NCI-H2081 (cell line): ENCODE measurements at places on chromosomes 7 and 10.

- no peak for DNase-seq
Measured at GRCh38 chr7:67654642-67655041, 658.0 kb downstream of the TYW1 start.

DNA sequence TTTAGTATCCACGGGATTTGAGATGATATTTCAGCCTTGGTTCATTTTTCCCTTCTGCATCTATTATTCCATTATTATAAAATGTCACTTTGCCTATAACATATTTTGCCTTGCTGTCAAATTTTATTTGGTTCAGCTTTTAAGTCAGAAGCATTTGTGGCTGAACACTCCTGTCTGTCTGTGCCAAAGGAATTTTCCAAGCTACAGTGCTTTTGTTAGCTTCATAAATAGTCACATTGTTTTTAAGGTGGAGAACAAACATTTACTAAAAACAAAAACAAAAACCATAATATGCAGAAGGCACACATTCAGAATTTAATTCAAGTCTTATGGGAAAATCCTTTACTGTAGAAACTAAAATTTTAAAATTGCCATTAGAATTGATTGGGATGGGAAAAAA, 33.8 kb upstream of the ELMO1 start:
- DNase-seq, result no peak

GRCh38 chr7:110007320-110008063, 1083.4 kb upstream of the LRRN3 start:
- no peak for DNase-seq

- peak; percentile 70 for DNase-seq
Measured at GRCh38 chr10:12533151-12533550, 183.8 kb downstream of the CAMK1D start.

DNA sequence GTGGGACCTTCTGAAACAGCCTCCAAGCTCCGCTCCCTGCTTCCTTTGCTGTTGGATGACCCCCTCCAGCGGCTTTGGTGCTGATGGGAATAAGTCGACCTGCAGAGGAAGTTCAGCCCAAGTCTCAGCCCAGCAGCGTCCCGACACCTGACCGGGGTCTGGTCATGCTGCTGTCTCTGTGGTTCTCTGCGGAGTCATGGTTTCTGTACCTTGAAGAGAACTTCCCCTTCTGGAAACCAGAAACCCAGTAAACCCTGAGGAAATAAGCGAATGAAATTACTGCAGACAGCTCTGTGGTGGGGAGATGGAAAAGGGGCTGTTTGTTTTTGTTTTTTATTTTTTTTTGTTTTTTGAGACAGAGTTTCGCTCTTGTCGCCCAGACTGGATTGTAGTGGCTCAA, 18.3 kb upstream of the ZNF12 start:
- no peak for DNase-seq

DNA sequence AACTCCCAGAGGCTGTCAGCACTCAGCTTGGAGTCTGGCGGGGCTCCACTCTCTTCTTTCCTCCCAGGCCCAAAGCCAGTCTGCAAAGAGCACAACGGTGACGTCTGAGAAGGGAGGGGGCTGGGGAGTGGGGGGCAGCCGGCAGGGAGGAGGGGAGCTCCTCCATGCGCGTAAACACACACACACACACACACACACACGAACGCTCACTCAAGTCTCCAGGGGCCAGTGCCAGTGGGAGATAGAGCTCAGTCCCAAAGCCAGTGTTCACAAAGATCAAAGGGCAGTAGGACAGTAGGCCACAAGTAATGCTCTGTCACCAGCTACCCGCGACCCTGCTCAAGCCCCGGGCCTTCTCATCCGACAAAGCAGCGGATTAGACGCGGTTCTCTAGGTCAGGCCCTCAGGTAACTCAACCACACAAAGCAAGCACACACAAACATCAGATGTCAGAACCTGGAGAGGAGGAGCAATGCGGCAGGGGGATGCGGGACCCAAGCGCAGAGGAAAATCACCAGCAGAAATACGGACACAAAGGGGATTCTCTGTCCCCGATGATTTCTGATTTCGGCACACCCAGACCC, 19.9 kb downstream of the TCAF1 start:
- DNase-seq, result peak; percentile 64

DNA sequence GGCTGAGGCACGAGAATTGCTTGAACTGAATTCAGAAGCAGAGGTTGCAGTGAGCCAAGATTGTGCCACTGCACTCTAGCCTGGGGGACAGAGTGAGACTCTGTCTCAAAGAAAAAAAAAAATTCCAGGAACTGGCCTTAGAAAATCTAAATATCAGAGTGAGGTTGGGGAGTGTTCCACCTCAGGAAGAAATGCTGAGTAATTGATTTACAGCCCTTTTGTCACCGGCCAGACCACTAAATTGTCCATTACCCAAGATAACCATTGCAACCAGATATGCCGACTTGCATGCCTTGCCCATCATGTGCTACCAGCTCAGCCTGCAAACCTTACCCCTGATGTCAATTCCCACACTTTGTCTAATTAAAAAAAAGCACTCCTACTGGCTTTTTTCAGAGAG, 42.4 kb downstream of the CRCP start:
- no peak for DNase-seq

- DNase-seq, result no peak
Measured at GRCh38 chr7:154509192-154509591, 457.0 kb downstream of the DPP6 start.

GRCh38 chr7:44324481-44325200, 753 bp downstream of the CAMK2B start:
- DNase-seq, result no peak

GRCh38 chr7:44639671-44640321, 33.4 kb downstream of the OGDH start:
- no peak for DNase-seq

- DNase-seq, result no peak
Measured at GRCh38 chr7:133778472-133778871, 348.7 kb upstream of the LRGUK start.

DNA sequence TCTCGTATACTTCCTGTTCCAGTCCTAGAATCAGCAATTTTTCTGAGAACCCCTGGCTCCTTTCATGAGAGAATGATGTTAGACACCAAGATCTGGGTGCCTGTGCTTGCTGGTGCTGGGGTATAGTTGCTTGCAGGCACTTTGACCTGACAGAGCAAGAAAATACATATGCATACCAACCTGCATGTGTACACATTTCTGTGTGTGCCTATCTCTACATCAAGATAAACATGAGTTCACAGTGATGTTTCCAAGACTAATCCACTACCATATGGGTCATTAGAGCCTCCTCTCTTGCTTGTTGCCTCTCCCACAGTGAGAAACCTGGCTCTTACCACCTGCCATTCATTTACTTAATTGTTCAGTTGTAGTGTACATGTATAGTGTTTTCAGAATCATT, 229.1 kb upstream of the IGFBP3 start:
- no peak for DNase-seq

DNA sequence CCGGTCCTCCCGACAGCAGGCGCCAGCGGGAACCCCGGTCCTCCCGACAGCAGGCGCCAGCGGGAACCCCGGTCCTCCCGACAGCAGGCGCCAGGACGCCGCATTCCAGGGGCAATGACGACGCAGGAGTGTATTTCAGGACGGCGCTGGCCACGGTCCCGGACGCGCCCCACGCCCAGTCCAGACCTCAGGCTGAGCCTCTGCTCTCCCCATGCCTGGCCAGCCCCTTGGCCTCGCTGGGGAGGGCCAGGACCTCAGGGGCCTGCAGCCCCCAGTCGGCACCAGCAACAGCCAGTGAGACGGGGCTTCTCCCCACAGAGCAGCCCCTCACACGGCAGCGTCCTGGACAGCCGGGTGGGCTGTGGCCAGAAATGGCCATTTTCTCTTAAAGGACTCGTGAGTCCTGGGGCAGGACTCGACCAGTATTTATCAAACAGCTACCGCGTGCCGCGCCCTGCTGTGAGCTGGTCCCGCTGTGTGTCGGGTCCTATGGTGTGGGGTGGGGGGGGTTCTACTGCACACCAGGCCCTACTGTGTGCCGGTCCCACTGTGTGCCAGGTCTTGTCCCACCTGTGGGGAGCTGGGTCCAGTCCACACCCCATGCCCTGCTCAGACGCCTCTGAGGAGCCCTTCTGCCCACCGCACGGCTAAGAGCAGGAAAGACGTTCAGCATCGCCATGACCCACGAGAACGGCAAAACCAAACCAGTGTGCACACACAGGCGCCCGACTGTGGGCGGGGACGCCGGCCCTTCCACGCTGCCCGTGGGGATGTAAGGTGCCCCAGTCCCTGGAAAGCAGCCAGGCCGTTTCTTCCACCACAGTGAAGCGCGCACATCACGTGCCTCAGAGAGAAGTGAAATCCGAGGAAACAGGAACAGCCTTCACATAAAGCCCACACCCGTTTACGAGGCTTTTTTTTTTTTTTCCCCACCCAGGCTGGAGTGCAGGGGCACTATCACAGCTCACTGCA, 33.3 kb downstream of the GET4 start:
- no peak for DNase-seq

- no peak for DNase-seq
Measured at GRCh38 chr7:13016036-13016581, 328.7 kb downstream of the ARL4A start.

- DNase-seq, result peak; percentile 2
Measured at GRCh38 chr10:63217120-63217605, 84.0 kb downstream of the NRBF2 start.

DNA sequence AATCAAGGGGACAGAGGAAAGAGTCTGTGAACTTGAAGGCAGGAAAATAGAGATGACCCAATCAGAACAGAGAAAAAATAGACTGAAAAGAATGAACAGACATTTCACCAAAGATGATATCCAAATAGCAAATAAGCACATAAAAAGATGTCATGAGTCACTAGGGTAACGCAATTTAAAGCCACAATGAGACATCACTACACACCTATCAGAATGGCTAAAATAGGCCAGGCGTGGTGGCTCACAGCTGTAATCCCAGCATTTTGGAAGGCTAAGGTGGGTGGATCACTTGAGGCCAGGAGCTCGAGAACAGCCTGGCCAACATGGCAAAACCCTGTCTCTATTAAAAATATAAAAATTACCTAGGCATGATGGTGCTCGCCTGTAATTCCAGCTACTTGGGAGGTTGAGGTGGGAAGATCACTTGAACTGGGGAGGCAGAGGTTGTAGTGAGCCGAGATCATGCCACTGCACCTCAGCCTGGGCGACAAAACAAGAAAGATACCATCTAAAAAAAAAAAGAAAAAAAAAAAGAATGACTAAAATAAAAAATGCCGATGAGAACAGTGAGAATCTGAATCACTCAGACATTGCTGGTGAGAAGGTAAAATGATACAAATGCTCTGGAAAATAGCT, 100.9 kb downstream of the LHPP start:
- DNase-seq, result no peak

GRCh38 chr7:101402081-101402779, 39.6 kb downstream of the COL26A1 start:
- DNase-seq, result no peak

DNA sequence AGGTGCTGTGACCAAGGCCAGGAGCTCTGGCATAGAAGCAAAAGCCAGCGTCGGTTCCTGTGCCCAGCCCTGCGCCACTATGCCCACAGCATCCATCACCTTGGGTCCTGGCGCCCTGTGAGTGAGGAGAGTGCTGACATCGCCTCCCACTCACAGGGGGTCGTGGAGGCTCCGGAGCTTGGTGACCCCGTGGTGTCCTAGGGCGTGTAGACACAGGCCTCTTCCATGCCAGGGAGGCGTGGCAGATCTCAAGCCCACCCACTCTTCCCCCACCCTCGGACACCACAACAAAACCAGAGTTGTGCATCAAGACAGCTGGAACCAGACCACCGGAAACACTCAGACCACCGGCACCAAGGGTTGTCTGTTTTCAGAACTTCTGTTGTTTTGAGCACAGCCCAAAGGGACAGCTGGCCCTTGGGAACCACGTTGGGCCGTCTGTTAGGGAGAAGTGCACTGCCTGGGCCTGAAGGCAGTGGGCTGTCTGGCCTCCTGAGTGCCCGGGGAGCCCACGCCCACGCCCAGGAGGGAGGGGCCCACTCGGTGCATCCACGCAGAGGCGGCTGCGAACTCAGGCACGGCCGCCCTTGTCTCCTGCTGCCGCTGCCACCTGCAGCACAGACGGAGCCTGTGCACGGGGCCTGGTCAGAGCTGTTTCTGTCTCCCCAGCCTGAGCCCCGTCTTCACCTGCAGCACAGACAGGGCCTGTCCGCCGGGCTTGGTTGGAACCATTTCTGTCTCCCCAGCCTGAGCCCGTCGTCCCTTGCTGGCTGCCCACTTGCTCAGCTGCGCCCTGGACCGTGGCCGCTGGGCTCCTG, 106.3 kb downstream of the INPP5A start:
- DNase-seq, result no peak

- no peak for DNase-seq
Measured at GRCh38 chr10:122245136-122245535, 26.0 kb upstream of the BTBD16 start.

DNA sequence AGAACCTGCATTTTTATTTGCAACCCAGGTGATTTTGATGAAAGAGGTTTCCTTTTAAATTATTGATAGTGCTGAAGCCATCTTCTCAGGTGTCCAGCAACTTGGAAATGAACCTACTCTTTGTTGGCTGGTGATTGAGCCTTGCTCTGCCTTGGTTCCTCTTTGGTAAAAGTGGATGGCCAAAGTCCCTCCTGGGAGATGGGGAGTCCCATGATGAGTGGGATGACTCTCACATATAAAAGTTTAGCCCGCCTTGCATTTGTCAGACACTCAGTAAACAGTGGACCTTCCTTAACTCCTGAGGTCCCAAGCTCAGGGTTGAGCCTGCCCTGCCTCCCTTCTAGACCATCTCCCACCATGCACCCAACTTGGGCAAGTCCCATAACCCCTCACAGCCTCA, 28.9 kb upstream of the KAT6B start:
- DNase-seq, result no peak

- DNase-seq, result no peak
Measured at GRCh38 chr10:108112218-108112617, 947.7 kb upstream of the SORCS1 start.

- no peak for DNase-seq
Measured at GRCh38 chr7:64686493-64687184, 20.7 kb downstream of the ZNF107 start.

DNA sequence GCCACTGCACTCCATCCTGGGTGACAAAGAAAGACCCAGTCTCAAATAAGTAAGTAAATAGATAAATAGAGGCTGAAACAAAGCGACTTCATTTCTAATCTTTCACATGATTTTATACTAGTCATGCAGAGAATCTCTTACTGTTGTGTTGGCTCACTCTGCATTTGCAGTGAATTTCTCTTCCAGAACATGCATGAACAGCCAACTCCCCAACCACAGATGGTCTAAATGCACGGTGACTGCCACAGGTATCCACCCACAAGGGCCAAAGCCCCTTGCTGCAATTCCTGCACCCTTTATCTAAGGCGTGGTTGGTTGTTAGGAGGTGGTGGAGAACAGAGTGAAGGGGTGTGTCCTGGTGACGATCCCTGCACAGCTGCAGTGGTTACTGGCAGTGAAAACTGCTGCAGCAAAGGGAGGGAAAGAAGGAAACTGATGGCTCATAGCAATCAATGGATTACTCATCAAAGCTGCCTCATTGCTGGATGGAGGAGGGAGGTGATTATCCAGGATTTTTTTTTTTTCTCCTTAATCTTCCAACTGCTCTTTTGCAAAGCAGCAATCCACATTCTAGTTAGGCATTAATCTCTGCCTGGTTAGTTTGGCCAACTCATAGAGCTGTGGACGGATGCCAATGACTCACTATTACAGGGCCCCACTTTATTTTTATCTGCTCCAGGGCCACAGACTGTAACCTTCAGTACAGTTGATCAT, 50.6 kb downstream of the PRTFDC1 start:
- DNase-seq, result no peak

- no peak for DNase-seq
Measured at GRCh38 chr7:157576415-157576814, 239.6 kb downstream of the DNAJB6 start.

GRCh38 chr7:134587750-134588149, 38.8 kb downstream of the AKR1B15 start:
- DNase-seq, result peak; percentile 23
